ENCODE measurements at places on chromosomes 6 and 20.

DNA sequence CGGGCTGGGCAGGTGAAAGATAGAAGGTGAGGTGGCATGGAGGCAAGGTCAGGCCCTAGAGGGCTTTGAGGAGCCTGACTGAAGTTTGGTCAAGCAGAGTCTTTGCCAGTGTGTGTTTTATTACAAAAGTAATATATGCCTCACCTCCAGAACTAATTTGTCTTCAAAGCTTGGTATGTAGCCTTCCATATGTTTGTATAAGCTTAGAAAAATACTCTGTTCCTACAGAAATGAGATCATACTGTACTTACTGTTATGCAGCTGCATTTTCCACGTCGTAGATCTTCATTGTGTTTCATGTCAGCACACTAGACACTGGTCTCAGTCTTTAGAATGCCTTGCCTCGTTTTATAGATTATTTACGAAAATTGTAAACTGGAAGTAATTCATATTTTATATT is 61.8 kb downstream of the ANKS1A start:
- no peak for DNase-seq

DNA sequence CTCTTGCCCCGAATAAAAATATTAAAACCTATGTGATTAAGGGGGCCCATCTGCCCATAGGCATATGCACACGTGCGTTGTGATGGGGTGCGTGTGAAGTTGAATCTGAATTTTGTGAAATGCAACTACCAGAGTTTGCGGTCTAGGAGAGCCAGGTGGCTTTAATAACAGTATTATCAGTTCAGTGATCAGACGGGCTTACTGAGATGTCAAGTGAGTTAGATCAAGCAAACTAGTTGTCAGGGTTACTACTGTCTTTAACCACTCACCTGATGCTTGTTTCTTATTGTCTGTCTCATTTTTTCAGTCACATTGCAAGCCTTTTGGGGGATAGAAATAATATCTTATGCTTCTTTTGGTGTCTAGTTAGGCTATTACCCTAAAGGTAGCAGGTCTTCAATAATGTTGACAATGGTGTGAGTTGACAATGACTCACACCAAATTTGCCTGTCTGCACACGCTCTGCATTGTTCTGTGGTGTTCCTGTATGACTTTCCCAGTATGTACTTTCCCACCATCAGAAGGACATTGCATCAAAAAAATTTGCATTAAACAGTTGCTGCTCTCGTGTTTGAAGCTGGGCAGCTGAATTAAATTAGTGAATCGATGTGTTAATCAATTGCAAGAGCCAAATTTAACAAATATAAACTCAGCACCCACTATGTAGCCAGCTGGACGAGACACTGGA is 103.1 kb upstream of the NAA20 start:
- no peak for DNase-seq

GRCh38 chr20:34852298-34852697 is 20.4 kb downstream of the GGT7 start:
- DNase-seq, result no peak

DNA sequence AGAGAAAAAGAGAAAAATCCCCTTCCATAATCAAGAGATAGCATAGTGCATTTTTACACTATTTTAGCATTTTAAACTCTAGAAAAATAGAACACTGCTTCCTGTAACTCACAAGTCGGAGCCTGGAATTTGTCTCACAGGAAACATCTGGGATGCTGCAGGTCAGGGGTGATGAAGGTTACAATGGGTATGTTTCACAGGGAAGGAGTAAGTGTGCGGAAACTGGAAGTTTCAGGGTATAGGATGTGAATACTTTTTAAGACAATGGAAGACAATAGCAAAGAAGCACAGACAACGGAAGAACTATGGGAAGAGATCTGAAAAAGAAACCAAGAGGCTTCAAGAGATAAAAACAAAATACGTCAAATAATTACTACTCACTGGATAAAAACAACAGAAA is 361.0 kb upstream of the MARCKS start:
- no peak for DNase-seq

GRCh38 chr6:142300758-142301650 is 803 bp upstream of the ADGRG6 start:
- DNase-seq, result no peak
